ENCODE measurements at places on chromosomes 1 and 21.

DNA sequence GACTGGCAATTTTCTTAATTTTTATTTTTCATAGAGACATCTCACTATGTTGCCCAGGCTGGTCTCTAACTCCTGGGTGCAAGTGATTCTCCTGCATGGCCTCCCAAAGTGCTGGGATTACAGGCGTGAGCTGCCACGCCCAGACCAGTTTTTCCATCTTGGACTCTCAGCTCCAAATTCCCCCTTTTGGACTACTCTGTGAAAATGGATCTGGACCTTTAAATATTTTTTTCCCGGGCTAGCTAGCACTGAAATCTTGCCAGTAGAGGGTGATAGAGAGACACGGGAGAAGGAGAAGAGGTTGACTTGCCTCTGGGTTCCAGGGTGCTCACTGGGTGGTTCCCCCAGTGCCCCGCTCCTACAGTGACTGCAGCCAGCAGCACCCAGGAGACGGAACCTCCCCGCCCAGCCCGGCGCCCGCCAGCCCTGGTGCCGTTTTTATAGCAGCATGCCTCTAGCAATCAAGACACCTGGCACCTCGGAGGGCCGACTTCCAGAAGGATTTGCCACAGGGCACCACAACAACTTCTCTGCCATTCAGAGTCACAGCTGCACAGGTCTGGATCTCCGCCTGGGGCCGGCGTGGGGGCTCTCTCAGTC, 34.7 kb upstream of the SCCPDH start:
- DNase-seq: peak; percentile 43

DNA sequence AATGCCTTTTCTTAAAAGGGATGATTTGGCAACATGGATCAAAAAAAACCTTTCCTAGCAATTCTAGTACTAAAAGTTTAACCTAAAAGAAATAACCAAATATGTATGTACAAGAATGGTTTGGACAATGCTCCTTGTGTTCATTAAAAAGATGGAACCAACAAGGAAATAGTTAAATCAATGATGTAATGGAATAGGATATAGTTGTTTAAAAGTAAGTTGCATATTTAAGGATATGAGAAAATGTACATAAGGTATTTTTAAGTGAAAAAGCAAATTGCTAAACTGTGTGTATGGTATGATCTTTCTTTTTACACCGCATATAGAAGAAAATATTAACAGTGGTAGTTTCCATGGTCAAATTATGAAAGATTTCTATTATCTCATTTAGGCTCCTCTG, 12.1 kb downstream of the SLC30A10 start:
- no peak for DNase-seq

- DNase-seq: no peak
These were observed 36.7 kb downstream of the PAPPA2 start for GRCh38 chr1:176499671-176500070.

- DNase-seq: no peak
These were observed 608.5 kb upstream of the USP24 start for GRCh38 chr1:55823541-55824250.

- no peak for DNase-seq
These were observed 152.6 kb downstream of the RERE start for GRCh38 chr1:8664887-8665286.

DNA sequence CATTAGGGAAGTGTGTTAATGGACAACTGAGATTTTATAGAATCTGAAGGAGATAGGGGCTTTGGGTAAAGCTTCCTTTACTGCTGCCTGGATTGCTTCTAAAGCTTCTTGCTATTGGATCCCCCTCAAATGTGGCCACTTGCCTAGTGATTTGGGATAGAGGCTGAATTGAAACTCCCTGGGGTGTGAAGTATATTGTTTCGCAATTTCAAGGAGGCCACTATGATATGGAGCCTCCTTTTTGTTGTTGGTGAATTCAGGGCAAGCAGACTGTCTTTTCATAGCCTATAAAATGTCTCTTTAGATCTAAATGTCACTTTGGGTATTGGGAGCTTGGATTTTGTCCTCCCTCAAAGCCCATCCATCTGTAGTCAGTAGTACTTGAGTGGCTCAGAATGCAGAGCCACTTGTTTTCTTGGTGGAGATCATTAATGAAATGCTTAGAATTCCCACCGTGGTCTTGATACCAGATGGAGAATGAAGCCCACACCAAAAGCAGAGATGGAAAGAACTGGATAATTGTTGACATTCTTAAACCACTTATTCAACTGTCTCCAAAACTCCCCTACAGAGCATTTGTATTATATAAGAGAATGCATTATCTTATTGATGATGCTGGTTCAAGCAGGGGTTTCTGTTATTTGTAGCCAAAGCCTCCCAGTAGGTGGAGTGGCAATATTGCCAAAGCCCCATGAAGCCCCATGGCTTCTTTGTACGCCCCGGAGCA, 144.3 kb upstream of the KCNE2 start:
- no peak for DNase-seq

DNA sequence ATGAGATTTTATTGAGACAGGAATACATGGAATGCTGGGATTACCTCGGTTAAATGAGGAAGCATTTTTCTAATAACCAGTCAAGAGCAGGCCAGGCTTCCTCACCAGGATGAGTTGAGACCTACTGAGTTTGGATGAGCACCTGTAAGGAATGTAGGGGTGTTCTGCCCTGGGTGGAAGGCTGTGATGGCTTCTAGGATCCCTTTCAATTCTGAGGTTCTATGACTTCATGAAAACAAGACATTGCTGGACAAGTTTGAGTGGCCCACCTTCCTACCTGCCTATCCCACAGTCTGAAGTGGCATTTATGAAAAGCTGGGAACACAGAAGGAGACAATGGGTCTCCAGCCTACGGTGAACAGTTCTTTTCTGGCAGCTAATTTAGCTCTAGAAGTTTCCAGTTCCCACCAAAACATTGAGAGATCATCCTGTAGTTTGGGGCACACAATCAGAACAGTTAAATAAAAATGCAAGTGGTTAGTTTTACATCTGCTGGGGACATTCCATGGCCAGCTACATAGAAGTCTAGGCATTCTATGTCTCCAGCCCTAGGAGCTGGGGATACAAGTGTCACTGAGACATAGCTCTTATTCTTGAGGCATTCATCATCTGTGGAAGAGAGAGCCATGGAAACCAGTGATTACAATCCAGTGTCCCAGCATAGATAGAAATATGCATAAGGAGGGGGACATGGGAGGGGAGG, 51.3 kb upstream of the TSPAN2 start:
- DNase-seq: no peak

- DNase-seq: no peak
These were observed 35.4 kb upstream of the SRSF10 start for GRCh38 chr1:24015221-24016210.

- no peak for DNase-seq
These were observed 149.7 kb upstream of the RRP15 start for GRCh38 chr1:218135371-218135770.

- DNase-seq: no peak
These were observed 429.6 kb downstream of the HLX start for GRCh38 chr1:221308534-221309511.

- no peak for DNase-seq
These were observed 32.9 kb downstream of the FMO4 start for GRCh38 chr1:171346881-171347280.

- DNase-seq: no peak
These were observed 3.2 kb upstream of the TTLL10 start for GRCh38 chr1:1170215-1171091.

DNA sequence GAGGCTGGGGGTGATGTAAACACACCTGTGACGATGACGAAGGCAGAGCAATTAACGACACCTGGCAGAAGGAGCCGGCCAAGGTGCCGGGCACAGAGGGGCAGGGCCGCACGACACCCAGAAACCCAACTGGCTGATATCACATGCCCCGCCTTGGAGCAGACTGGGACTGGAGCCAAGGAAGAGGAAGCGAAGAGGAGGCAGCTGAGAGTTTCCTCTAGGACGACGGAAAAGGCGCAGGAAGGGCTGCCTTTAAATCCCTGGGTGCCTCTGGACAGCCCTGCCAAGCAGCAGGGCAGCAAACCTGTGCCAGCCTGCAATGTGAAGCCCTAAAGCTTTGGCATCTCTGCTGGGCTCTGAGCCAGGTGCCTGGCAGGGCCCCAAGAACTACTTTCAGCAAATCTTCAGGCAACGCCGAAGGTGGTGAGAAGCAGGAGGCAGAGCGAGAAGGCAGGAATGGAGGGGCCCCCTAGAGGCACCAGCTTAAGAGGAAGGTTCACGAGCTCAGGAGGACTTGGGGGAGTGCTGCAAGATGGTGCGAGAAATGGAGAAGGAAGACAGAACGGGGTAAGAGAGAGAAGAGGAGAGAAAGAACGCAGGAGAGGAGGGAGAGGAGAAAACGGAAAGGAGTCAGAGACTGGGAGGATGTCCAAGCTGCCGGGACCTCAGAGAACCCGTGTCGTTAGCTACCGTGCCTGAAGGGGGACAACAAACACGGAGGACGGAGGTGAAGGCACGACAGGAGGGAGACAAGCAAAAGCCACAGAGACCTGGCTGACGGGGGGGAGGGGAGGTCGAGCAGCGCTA, 25.3 kb upstream of the PEF1 start:
- no peak for DNase-seq

- DNase-seq: no peak
These were observed 111.6 kb downstream of the SPSB1 start for GRCh38 chr1:9404117-9404914.

GRCh38 chr21:44987301-44987885, 47.6 kb downstream of the SLX9 start:
- no peak for DNase-seq

GRCh38 chr1:112982328-112982727, 26.3 kb upstream of the SLC16A1 start:
- no peak for DNase-seq

GRCh38 chr1:117618450-117619122, 12.7 kb downstream of the TENT5C start:
- no peak for DNase-seq

DNA sequence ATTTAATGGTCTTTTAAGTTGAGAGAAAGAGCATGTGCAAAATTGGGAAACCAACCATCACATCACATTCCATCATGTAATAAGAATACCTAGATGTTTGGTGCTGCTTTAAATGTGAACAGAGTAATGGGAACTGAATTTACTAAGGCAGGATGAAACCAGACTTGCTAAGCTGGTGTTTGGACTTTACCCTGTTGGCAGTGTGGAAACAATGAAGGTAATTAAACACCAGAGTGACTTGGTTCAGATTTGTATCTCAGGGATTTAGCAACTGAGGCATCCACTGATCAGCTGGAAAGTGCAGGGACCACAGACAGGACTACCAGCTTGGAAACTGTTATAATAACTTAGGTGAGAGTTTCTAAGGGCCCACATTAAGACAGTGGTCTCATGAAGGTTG, 263.4 kb downstream of the OLFM3 start:
- DNase-seq: no peak

DNA sequence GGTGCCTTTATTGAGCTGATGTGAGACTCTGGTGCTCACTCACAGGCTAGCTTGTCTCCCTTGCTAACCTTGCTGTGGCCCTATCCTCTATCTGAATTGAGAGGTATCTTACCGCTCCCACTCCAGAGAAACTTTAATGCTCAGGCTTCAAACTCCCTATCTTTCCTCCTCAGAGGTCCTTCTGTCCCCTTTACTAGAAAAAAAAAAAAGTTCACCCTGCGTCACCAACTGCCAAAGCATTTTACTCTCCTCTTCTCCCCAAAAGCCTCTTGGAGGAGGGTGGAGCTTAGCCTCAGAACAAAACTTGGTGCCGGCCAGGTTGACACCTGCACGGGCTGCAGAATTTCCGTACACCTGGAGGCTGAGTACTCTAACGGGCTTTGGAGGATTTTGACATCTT, 55.1 kb downstream of the ATP2B4 start:
- DNase-seq: no peak

DNA sequence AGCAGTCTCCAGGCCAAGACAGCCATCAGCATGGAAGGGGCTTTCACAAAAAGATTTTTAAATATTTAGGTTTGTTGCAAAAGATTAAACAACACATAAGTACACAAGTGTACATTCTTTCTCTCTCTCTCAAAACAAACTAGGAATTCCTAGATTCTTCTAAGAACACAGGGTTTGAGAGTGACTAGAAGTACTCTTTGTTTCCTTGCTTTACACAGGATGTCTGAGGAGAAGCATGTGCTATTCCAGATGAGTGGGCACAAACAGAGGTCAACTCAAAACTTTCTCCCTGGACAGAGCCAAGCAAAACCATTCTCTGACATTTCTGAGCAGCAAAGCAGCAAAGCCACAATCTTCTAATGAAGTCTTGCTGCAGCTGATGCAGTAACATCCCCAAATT, 210.6 kb upstream of the HOOK1 start:
- no peak for DNase-seq

DNA sequence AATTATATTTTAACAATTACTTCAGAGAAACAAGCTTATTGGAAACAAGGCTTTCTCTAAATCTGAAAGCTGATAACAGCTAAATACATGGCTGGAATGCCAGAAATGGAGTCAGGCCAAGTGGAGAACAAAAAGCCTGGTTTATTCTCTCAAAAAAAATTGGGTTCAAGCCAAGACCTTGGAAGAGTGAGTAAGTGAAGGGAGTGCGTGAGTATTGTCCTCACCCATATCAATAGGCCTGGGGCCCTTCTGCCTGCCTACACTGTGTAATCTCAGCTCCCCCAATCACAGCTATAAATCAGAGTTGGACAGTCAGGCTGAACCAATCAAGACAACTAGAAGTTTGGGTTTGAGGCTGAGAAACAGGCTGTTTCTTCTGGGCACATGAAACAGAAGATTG, 7.4 kb downstream of the KYAT3 start:
- DNase-seq: peak; percentile 41

DNA sequence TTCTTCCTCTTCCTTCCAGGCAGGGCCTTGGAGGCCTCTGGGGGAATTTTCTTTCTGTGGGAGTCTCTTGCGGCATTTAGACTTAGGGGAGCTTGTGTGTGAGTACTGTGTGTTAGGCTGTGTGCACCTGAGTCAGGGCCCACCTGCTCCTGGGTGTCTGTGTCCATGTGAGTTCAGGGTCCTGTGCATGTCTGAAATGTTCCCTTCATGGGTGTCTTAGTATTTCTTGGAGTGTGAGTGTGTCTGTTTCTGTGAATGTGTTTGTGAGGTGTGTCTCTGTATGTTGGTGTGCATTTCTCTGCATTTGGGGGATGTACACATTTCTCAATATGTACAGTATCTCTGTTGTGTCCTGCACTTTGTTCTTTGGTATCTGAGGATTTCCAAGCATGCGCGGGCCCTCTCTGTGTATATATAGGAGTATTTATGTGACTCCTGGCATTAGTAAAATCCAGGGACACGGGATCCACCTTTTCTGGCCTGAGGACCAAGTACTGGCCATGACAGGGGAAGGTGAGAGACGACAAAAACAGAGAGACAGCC, 2.4 kb downstream of the TFAP2E start:
- no peak for DNase-seq

GRCh38 chr1:199690496-199690895, 337.0 kb upstream of the NR5A2 start:
- DNase-seq: no peak

GRCh38 chr1:192476802-192477298, 98.7 kb upstream of the RGS1 start:
- no peak for DNase-seq

GRCh38 chr21:33546086-33546485, 3.2 kb downstream of the SON start:
- no peak for DNase-seq

DNA sequence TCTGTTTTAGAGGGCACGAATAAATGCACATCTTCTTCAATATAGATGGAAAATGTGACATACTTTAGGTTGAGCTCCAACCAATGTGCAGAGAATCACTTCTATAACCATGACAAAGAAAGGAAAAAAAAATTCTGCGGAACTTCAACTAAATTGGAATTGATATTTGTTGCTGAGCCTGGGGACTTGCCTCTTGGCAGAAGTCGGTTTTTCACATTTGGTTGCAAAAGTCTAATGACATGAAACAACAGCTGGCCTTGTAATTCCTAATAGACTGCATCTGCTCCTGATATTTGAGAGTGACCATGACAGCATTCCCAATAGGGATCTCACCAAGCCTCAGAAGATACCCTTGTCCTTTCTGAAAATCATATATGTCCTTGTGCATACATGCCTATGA, 112.8 kb downstream of the PRRX1 start:
- DNase-seq: no peak
